BE2C (cell line): ENCODE measurements at places on chromosomes 3 and 15.
A peak's percentile ranks its signal among the peaks of the same experiment; 100 is the strongest.

- DNase-seq: peak; percentile 22
These were observed 64.8 kb downstream of the SAMMSON start for GRCh38 chr3:70064194-70064779.

DNA sequence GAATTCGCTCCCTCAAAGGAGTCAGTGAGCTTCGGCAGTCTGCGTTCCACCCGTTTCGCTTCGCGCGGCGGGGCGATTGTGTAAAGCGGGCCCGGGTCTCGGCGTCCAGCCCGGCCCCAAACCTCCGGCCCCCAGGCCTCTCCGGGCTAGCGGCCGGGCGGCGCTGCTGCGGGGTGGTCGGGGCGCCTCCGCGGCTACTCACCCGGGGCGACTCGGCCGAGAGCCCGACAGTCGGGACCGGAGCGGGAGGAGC, 412 bp downstream of the CHDH start:
- no peak for DNase-seq

DNA sequence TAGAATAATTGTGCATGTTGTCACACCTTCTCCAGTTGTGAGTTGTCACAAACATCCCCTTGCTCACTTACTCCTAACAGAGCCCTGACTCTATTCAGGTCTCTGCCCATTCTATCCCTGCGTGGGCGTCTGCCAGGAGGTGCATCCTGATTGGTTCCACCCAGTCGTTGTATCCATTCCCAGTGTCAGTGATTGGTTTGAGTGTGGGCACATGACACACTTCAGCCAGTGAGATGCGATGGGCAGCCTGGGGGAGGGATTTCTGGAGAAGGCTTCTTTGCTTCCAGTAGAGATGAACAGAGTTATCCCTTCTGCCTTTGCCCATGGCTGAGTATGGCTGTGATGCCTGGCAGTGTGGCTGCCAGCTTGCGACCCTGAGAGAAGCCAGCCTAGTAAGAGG, 18.7 kb downstream of the PXYLP1 start:
- DNase-seq: no peak

GRCh38 chr3:150177673-150178381, 207.1 kb upstream of the PFN2 start:
- no peak for DNase-seq

DNA sequence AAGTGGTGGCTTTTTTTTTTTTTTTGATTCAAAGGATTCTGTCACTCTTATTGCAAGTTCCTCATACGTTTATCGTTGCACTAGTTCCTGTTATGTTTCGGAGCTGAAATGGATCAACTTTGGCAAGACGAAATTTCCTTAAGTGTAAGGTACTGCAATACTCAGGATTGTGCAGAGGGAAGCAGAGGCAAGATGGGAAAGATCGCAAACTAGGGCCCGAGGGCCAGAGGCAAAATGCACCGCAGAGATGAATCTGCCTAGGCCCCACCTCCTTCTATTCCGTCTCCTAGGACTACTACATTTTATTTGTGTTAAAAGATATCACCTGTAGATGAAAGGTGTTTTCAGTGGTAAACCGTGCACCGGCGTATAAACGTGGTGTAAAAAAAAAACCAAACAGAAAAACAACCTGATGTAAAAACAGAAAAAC, 331 bp downstream of the RNU6-1 start:
- peak; percentile 61 for DNase-seq

- DNase-seq: no peak
These were observed 4.2 kb downstream of the FURIN start for GRCh38 chr15:90872486-90873184.

DNA sequence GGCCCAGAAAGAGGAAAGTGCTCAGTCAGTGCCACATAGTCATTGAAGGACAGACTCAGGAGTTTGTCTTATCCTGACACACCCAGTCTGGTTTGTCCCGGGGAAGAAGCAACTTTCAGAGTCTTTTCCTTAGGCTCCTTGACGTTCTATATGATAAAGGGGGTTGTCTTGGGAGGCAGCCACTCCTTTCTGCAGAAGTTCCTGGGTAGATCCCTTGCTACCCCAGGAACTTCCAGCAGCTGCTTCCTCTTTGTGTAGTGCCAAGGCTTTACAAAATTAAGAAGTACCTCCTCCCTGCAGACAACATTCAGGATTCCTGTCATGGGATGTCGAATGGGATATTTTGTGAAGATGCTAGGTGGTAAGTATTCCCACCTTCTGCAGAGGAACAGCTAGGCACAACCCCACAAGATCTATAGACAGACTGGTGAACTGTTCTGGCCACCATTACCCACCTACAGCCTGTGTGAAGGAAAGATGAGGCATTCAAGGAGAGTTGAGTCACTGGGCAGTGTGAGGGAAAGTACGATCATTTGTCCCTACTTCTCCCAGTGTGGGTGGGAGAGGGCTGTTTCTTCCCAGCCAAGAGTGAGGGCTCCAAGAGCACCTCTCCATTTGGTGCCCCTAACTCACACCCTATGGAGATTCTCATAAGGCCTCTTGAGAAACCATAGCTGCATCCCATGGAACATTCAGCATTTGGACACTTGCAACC, 11.3 kb downstream of the TMEM266 start:
- no peak for DNase-seq

- DNase-seq: no peak
These were observed 19.5 kb downstream of the SMARCC1 start for GRCh38 chr3:47762233-47762632.

DNA sequence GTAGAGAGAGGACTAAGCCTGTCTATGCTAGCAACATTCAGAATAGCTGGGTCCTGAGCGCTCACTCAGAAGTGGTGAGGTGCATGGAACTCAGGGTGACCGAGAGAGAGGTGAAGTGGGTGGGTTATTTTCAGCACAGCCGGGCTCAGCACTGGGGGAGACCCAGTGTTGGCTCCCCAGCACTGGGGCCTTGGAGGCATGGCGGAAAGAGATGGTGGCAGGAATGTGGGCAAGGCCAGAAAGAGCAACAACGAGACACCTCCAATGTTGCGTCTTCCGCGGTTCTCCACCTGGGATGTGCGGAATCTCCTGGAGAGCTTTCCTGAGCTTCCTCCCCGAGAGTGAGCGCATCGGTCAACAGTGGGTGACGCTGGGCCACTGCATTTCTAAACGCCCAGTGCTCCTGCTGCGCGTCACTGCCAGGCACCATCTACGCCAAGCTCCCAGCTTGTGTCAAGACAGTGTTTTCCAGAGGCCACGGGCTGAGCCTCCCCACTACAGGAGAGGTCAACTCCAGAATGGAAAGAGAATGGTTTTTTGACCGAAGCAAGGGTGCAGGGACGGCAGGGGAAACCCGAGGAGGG, 148.4 kb downstream of the ADAMTS17 start:
- no peak for DNase-seq

- DNase-seq: no peak
These were observed 8.6 kb downstream of the SLC12A6 start for GRCh38 chr15:34329006-34329405.

DNA sequence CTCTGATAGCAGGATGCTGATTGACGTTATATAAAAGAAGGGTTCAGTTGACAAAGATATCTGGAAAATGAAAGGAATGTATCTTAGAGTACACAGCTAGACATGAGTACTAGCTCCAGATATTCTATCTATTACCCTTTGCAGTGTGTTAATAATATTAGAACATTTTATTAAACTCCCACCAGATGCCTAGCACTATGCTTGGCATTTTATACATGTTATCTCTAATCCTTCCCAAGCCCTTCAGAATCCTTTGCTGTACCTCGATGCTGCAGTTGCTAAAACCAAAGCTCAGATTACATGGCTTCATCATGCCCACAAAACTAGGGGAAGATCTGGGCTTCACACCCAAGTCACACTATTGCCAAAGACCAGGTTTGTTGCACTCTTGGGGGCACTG, 350.1 kb upstream of the AZI2 start:
- DNase-seq: no peak

DNA sequence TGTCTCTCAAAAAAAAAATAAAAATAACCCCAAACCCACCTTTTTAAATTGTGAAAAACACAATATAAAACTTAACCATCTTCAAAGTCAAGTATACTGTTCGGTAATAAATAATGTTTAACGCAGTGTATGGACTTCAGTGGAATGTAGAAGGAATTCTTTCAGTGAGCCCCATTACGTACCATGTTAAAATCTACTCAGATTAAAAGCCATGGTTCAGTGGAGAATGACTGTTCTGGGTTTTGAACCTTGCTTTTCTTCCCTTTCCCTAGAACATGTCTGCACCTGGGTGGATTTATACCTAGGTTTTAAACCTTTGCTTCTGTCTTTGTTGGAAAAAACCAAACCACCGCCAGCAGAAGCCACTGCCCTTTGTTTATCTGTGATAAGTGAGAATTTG, 27.5 kb downstream of the DAG1 start:
- DNase-seq: no peak

- no peak for DNase-seq
These were observed 121.3 kb upstream of the TBL1XR1 start for GRCh38 chr3:177318559-177318958.
